ENCODE measurements at places on chromosomes 1 and 21.
A peak's percentile ranks its signal among the peaks of the same experiment; 100 is the strongest.

- DNase-seq: no peak
Measured at GRCh38 chr1:159120317-159120716, 43.8 kb upstream of the AIM2 start.

DNA sequence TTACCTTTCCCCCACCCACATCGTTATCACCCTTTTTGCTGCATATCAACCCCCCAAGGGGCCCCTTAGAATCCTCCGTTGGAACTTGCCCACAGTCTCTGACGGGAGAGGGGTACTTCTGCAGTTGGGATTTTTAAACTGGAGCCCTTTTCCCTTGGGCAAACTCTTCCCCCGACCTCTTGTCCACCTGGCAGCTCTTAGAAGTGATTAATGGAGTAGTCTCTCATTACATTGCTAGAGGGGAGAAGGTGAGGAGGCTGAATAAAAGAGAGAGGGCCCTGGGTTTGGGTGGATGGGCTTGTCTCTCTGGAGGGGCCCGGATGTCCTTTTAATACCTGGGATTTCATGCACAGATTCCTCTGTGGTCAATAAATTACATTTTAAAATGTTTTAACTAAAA, 27.2 kb upstream of the TSPAN2 start:
- DNase-seq: no peak

DNA sequence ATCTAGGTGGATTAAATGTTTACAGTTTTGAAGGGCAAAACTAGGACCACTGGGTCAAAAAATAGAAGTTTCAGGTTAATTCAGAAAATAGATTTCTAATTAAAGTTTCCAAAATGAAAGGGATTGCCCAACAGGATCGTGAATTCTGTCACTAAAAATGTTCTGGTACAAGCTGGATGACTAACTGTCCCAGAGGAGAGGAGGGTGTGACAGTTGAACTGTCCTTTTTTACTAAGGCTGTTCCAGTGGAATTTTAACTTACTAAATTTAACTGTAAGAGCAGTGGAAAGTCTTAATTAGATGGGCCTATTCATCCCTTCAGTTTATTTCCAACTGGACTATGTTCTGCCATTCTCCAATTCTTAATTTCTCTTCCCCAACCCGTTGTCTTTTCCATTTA, 7.2 kb downstream of the SNX7 start:
- no peak for DNase-seq

DNA sequence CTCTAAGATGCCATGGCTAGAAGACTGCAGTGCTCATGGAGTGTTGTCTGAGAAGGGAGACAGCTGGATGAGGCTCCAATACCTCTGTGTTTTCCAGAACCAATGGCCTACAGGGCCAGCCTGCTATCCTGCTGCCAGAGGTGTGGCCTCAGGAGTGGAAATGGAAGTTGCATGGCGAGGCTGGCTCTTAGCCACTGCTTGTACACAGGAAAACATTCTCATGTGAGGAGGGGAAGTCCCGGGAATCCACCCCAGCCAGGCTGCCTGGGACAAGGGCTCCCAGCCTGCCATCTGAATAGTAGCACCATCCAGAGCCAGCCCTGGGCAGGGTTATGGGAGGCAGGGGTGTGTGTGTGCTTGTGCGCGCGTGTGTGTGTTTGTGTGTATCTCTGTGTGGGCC, 56.5 kb downstream of the SDC3 start:
- no peak for DNase-seq

- no peak for DNase-seq
Measured at GRCh38 chr1:211738691-211739301, 63.4 kb upstream of the NEK2 start.

- no peak for DNase-seq
Measured at GRCh38 chr1:157314408-157314807, 176.2 kb upstream of the ETV3 start.

GRCh38 chr1:210360852-210361477, 32.3 kb downstream of the HHAT start:
- DNase-seq: no peak

- no peak for DNase-seq
Measured at GRCh38 chr1:63704443-63704842, 69.4 kb upstream of the ROR1 start.

DNA sequence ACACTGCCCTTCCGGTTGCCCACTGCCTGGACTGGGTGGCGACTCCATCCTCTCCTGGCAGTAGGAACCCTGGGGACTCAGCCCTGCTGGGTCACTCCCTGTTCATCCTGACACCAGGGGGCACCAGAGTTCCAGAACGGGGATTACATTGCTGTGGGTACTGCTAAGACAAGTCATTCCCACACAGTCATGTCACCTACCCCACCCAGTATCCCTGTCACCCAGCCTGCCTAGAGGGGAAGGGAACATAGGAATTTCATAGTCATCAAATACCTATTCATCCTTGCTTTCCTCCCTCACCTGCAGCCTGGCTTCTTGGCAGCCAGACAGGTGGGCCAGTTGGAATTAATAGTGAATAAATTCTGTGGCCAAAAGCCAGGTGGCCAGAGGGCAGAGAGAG, 9.8 kb upstream of the SFN start:
- peak; percentile 78 for DNase-seq

DNA sequence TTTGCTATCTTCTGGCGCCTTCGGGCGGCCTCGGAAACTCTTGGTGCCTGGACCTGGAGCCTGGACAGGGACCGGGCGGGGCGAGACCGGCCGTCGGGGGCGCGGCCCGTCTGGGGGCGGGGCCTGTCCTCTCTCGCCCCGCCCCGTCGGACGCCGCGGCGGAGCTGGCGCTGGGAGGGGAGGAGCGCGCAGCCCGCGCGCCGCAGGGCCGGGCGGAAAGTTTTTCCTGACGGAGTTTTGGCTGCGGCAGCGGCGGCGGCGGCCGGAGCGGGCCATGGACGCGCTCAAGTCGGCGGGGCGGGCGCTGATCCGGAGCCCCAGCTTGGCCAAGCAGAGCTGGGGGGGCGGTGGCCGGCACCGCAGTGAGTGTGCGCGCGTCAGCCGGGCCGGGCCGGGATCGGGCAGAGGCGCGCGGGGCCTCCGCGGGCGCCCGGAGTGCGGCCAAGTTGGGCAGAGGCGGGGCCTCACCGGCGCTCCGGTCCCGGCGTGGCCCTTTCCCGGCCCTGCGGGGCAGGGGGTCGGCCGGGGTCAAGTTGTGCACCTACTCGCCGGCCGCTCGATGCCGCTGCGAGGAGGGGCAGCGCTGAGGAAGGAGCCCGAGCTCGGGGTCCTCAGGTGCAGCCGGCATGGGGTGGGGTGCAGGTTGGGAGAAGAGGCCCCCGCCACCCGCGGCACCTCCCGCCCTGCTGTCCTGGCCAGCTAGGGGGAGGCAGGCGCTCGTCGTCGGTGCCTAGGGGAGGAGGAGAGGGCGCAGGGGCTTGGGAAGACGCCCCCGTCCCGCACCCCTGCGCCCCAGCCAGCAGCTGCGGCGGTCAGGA, at the start of gene LDLRAP1:
Gene LDLRAP1, plus strand, starts transcription at position 182 of the 818 bp plus-strand sequence. Its CDS starts 93 bp downstream, at position 275.
- peak; percentile 84 for DNase-seq
